ENCODE measurements at places on chromosomes 4 and X.

DNA sequence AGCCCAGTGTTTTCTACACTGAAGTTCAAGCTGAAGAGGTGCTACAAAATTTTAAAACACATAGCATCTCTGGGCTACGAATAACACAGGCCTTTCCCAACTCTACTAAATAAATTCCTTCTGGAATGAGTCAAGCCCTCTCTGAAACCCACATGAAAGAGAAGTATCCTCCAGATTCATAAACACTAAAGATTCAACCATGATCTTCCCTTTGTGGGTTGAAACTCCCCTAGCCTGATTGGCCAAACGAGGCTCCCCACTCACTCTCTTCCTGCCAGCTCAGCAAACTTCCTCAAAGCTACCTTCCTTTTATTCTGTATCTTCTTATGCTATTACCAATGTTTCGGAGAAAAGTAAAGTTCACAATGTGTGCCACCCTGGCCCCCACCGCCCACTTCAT lies 95.4 kb downstream of the NKX6-1 start:
- DNase-seq = no peak

DNA sequence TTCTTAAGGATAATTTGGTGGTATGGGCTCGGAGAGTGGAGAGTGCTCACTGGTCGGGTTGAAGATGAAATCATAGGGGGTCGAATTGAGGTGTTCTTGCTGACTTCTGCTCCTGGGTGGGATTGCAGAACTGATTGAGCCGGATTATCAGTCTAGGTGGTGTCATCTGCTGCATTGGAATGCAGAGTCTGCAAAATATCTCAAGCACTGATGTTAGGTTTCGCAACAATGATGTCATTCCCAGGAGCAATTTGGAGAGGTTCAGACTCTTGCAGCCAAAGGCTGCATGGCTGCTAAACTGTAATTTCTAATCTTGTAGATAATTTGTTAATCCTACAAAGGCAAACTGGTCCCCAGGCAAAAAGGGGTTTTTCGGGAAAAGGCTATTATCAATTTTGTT lies 67.7 kb downstream of the RHOH start:
- DNase-seq = peak; percentile 57

GRCh38 chr4:8737075-8737474 lies 134.6 kb downstream of the HMX1 start:
- no peak for DNase-seq

DNA sequence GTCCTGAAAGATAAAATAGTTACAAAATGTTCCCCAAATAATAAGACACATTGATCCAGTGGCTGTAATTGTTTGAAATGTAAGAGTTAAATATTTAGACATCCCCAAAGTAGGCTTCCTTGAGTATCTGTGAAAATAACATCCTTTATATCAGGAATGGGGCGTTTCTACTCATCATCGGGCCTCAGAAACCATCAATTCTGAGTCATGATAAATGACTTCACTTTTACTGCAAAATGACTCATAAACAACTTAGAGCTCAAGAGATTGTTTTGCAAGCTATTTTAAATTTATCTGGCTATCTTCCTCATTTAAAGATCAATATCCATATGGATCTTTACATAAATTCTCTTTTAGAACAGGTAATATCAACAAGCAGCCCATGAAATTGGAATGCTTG lies 369.4 kb upstream of the CNKSR2 start:
- peak; percentile 49 for DNase-seq

DNA sequence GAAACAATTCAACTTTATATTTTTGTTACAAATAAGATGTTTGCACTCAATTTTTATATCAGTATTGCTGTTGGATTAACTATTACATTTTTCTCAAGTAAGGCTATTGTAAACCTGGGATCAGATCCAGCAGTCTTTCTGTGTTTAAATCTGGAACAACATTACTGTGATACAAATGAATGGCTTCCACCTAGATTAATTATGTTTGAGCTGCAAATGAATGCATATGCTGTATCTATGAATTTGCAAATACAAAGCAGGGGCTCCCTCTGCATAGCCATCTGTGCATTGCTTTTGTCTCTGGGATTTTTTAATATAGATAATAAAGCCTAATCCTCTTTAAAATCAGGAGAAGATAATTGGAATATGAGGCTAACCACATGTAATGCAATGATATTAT lies 69.8 kb upstream of the NEIL3 start:
- no peak for DNase-seq

- DNase-seq = no peak
Measured at GRCh38 chrX:152038804-152039203, 64.3 kb upstream of the GABRE start.

GRCh38 chr4:125389713-125390112 lies 75.0 kb downstream of the FAT4 start:
- peak; percentile 82 for DNase-seq

GRCh38 chr4:57333684-57334083 lies 223.5 kb upstream of the IGFBP7 start:
- DNase-seq = no peak

- no peak for DNase-seq
Measured at GRCh38 chr4:87445964-87446363, 23.6 kb downstream of the NUDT9 start.

- no peak for DNase-seq
Measured at GRCh38 chrX:116285501-116285900, 115.0 kb downstream of the AGTR2 start.

- DNase-seq = no peak
Measured at GRCh38 chrX:103742339-103742738, 31.6 kb downstream of the TMEM31 start.

DNA sequence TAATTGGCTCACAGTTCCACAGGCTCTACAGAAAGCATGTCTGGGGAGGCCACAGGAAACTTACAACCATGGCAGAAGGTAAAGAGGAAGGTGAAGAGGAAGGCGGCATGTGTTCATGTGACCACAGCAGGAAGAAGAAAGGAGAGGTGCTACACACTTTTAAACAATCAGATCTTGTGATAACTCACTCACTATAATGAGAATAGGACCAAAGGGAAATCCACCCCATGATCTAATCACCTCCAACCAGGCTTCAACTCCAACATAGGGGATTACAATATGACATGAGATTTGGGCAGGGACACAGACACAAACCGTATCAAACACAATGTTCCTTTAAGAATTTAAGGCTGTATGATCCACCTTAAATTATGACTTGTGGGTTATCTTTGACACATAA lies 10.5 kb upstream of the PGM2 start:
- no peak for DNase-seq

GRCh38 chr4:120977435-120977997 lies 55.0 kb upstream of the PRDM5 start:
- DNase-seq = peak; percentile 40

DNA sequence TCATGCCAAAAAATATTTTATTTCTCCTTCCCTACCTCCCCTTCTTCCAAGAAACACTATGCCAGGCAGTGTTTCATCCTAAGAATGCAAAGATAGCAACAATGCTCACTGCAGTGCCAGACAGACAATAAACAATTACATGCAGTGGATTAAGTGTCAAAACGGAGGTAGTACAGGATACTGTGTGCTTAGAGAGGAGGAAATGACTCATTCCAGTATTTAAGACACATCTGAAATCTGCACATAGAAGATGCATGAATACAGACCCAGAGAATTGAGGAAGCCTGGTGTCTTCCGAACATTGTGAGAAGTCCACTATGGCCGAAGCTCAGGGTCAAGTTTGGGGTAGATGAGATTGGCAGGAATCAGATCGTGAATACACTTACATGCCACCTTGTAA lies 326.4 kb downstream of the PPP3CA start:
- peak; percentile 67 for DNase-seq

DNA sequence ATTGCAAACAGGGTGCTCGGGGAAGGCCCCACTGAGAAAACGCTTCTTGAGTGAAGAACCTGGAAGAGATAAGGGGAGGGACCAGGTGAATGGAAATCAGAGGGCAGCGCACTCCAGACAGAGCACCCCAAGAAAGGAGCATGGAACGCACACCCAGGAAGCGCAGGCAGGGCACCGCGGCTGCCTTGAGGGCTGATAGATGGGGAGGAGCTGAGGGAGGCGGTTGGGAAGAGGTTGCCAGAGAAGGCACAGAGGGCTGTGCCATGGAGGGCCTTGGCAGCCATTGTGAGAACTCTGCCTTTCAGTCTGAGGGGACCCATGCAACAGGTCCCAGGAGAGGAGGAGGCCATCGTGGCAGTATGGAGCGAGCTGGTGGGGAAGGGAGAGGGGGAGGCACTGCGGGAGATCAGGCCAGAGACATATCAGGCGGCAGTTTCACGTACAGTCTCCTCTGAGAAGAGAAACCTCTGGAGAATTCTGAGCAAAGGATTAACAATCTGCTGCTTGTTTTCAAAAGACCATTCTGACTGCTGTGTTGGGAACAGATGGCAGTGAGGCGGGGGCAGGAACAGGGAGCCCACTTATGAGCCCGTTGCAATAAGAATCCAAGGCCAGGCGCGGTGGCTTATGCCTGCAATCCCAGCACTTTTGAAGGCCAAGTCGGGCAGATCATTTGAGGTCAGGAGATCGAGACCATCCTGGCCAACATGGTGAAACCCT lies 83.7 kb downstream of the PCYT1B start:
- no peak for DNase-seq

DNA sequence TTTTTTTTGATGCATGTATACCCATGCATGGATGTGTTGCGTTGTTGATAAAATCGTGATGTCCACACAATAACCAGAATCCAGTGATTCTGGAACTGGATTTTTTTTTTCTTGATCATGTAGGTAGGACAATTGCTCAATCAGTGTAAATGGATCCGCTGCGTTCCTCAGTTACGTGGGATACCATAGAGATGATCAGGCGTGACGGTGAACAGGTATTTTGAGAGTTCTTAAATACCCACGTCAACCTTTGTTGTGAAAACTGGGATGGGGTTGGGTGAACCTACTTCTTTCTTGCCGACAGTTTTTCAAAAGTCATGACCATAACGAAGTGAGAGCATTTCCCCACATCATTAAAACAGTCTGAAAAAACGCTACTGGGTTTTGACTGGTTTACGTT lies 913 bp upstream of the SMIM10L2A start:
- no peak for DNase-seq

GRCh38 chr4:145520172-145520571 lies 38.5 kb downstream of the SMAD1 start:
- no peak for DNase-seq

GRCh38 chrX:136210806-136211205 lies 40.4 kb downstream of the MAP7D3 start:
- no peak for DNase-seq

DNA sequence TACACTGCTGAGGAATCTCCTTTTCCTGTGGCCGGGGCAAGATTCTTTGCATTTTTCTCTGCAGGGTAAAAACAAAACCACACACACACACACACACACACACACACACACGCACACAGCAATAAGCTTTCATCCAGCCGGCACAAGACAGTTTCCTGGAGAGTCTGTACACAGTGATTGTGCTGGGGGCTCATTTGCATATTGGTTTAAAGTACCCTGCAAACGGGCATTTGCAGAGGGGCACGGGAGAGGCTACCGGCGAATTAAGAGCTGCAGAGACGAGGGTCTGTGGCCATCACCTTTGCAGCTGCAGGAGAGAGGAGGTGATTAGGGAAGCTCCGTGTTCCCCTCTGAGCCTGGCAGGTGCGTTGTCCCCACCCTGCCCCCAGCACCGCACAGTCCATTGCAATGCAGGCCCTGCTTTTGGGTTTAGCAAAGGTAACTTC lies 219.9 kb downstream of the SHOX start:
- DNase-seq = no peak

Data from NCI-H226 (cell line).